Activated CD4-positive, alpha-beta T cell treated with anti-CD3 and anti-CD28 coated beads for 4 hours (primary cell): ENCODE measurements at places on chromosomes 4 and X.

DNA sequence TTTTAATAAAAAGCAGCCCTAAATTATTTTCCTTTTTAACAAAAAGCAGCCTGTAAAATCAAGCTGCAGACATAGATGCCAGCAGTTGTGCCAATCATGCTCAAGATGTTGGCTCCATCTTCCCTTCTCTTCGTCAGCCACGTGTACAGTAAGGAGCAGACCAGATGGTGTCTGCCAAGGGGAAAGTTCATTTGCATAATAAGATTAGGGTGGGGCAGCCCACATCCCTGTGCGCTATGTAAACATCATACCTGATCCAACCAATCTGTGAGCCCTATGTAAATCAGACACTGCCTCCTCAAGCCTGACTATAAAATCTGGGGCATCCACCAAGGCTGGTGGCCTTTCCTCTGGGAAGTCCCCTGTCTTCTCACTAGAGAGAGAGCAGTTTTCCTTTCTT, 23.1 kb upstream of the C1GALT1C1 start:
- no peak for DNase-seq

DNA sequence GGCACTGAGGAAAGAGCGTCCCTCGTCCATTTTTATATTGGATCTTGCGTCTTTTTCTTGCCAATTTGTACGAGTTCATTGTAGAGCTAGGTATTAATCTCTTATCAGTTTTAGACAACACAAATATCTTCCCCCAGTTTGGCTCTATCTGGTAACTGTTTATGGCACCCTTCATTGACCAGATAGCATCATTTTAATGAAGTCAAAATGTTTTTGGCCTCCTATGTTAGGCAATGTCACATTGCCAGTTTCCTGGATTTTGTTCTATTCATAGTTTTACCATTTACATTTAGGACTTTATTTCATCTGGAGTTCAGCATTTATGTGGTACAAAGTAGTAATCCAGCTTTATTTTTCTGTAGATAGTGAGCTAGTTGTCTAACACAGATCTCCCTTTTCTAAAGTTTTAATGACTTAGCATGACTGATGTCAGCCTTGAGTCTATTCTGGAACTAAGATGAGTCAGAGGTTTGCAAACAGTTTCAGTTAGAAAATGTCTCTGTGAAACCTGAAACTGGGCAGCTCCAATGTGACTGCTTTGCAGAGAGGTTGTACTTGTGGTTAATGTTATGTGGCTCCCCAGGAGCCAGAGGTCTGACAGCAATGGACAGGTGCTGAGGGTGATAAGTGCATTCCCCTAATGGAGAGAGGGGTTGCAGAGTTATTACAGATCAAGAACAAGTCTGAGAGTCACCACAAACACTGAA, 5.3 kb upstream of the STBD1 start:
- no peak for DNase-seq

DNA sequence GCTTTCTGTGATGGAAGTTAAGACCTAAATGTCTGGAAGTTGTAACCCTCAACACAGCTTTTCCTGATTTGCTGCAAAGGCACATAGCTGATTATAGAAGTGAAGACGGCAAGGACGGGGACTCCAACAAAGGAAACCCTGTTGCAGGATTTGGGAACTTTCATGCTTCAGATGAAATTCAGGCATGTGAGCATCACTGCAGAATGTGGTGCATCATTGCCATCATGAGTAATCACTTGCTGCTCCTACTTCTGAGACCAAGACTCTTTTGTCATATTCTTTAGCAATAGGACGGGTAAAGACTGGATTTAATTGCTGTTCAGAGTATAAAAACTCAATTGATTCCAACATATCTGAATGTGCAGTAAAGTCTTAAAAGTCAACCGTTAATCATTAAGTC, 35.8 kb downstream of the YIPF6 start:
- no peak for DNase-seq

- no peak for DNase-seq
Measured at GRCh38 chr4:110869862-110870572, 247.1 kb upstream of the PITX2 start.

DNA sequence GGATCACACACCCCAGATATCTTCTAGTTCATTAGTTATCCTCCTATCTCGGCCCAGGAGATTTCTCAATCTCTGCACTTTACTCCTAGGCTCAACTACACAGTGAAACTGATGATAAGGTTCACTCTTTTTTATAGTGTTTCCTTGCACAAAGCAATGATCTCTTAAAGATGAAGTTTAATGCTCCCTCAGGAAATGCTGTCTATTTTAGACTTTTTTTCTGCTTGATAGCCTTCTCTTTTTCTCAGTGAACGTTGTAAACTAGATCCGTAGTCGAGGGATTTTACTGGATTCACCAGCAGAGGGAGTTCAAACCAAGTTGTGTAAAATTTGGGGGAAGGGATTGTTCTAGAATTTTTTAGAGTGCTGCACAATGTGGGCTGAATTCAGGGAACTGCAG, 269.6 kb downstream of the GBA3 start:
- no peak for DNase-seq

- no peak for DNase-seq
Measured at GRCh38 chr4:56512166-56512565, 6.6 kb downstream of the ARL9 start.

GRCh38 chrX:109720947-109721346, 12.1 kb downstream of the ACSL4 start:
- DNase-seq, result no peak

- DNase-seq, result no peak
Measured at GRCh38 chrX:21255032-21255618, 119.1 kb upstream of the CNKSR2 start.

- DNase-seq, result no peak
Measured at GRCh38 chrX:9231491-9231890, 197.6 kb upstream of the FAM9B start.

DNA sequence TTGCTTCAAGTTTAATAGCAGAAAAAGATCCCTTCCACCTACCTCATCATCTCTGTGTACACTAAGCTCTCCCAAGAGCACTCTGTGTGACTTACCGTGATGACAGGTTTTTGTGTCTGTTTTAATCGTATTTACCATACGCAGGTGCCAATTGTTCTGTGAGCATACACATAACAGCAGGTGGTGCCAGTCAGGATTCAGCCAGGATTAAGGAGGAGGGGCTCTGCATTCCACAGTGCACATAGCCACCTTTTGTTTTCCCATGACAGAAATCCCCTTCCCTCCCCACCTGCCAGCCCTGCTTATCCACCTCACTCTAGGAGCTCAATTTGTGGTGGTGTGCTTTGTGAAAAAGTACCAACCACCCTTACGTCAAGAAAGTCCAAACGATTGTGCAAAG, 14.8 kb downstream of the ANK2 start:
- DNase-seq, result no peak

- DNase-seq, result no peak
Measured at GRCh38 chr4:3790006-3790561, 23.9 kb downstream of the ADRA2C start.

GRCh38 chrX:41553688-41554087, 106.5 kb downstream of the NYX start:
- no peak for DNase-seq

DNA sequence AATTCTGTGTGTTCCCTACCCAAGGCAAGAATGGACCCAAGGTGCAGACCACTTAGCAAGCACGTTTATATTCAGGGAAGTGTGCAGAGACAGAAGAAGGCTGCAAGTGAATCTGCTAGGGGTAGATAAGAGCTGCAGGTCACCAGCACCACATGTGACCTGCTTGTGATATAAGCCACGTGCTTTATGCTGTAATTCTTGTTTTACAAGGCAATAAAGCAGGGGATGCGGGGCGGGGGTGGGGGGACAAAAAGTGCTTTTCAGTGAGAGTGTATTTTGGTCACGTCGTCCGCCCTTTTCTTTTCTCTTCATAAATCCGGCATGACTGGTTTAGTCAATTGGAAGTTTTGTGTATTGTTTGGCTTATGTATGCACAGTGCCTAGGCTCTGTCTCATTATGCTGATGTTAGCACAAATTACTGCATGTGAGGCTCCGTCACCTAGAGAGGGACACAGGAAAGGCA, 192.7 kb downstream of the RBMX2 start:
- no peak for DNase-seq

- DNase-seq, result peak; percentile 14
Measured at GRCh38 chrX:135477576-135477975, 42.9 kb upstream of the INTS6L start.

DNA sequence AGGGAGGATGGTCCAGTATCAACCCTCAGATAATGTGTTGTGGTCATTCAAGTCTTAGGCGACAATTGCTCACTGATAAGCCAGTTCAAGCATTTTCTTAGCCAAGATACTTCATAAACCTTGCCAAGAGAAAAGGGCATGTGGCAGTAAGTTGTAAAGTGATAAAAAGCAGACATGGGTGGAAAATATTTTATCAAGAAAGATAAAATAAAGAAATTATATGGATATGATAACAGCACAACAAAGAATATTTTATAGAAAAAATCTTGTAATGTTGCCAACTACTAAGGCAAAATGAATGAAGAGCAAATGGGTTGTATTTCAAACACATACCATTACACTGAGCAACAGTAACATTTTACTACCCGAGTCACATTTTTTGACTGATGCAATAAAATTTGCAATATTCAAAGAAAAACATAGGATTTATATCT, 217.4 kb upstream of the PITX2 start:
- no peak for DNase-seq

DNA sequence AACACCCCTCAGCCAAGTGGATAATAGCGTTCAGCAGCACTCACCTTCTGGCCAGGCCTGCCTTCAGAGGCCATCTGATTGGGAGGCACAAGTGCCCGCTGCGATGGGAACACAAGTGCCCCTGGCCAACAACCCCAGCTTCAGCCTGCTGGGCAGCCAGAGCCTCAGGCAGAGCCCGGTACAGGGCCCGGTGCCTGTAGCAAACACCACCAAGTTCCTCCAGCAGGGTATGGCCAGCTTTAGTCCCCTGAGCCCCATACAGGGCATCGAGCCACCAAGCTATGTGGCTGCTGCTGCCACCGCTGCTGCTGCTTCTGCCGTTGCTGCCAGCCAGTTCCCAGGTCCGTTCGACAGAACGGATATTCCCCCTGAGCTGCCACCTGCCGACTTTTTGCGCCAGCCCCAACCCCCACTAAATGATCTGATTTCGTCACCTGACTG, 55.9 kb upstream of the MTM1 start:
- DNase-seq, result no peak

DNA sequence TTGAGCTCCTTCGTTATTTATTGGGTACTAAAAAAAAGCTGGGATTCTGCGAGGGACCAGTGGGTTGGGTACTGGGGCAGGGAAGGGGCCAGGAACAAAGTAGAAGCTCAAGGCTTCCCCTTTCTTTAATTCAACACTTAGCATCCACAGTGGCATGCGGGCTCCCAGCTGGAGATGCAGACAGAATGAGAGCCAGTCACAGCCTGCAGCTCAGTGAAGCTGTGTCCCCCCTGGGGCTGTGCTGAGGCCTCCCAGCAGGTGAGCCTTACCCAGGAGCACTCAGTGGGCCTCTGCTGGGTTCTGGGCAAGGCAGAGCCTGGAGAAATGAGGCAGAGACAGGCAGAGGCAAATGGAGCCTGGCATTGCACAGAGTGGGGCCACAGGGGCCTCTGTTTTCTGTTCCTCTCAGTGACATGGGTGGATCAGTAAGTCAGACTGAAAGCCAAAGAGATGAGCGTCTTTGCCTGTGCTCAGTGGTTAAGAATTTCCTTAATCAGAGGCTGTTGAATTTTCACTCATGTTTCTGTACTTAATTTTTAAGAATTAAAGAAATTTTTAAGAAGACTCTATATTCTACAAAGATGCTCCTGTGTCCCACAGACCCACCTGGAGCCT, 181.4 kb upstream of the RBPJ start:
- no peak for DNase-seq

GRCh38 chrX:13433298-13433605, 113.4 kb upstream of the ATXN3L start:
- DNase-seq, result no peak

- DNase-seq, result no peak
Measured at GRCh38 chr4:109708990-109709389, 5.7 kb upstream of the CASP6 start.

DNA sequence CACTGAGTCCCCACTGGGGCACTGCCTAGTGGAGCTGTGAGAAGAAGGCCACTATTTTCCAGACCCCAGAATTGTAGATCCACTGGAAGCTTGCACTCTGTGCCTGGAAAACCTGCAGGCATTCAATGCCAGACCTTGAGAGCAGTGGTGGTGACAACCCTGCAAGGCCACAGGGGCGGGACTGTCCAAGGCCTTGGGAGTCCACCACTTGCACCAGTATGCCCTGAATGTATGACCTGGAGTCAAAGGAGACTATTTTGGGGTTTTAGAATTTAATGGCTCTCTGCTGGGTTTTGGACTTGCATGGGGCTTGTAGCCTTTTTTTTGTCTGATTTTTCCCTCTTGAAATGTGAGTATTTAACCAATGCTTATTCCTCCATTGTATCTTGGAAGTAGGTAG, 145.8 kb downstream of the MSN start:
- DNase-seq, result no peak

DNA sequence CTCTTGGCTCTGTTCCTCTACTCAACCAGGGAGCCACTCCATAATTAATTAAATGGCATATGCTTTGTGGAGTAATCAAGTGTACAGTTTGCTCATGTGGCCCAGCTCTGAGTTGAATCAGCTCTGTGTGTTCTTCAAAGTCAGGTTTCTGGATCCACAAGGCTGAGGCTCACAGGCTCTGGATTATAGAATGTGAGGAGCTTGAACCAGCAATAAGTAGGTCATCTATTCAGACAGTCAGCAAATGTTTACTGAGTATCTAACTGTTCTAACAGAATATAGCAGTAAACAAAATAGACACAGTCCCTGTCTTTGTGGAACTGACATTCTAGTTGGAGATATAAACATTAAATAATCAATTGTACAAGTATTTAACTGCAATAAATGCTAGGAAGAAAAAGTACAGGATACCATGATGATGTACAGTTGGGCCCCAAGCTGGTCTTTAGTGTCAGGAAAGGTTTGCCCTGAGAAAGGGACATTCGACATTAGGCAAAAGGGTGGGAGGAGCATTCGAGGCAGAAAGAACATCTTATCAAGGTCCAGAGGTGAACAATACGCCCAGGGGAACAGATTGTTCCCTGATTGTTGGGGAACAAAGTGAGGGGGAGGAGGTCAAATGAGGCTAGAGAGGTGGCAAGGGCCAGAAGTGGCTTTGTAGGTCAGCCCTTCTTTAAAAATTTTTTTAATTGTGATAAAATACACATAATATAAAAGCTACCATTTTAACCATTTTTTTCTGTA, 20.5 kb upstream of the TSR2 start:
- no peak for DNase-seq

DNA sequence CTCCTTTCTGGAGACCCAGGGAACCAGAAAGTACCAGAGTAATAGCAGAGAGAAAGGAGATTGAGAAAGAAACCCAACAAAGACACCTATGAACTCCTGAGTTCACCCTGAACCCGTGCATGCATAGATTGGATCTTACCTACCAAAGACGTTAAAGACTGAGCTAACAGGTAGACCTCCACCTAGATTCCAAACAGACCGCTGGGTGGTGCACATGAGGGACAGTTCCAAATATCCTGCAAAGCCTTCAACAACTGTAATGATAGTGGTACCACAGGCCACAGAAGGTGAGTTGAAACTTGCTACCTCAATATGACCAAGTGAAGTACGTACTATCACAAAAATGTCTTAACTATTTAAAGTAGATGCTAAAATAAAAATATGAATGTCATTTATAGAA, 34.0 kb upstream of the NR0B1 start:
- DNase-seq, result no peak
